ENCODE measurements at places on chromosomes 13 and 19. TPM values are rescaled to one million over a fixed set of nuclear protein-coding genes. Genes with fewer than 3 reads are reported as not detected.
A peak's percentile ranks its signal among the peaks of the same experiment; 100 is the strongest.

The CEACAM6 gene
- not detected for total RNA-seq

The ANKLE1 gene
- total RNA-seq: 0.25 TPM

The SHISA7 gene
- not detected for total RNA-seq

The IGFL3 gene
- total RNA-seq: not detected

GRCh38 chr13:63671296-63671695, 2255.6 kb upstream of the PCDH20 start:
- no peaks in the 10 kb centered on the region for H3K4me1 ChIP-seq
- H3K27ac ChIP-seq: no peak overlapping the region
- H3K4me3 ChIP-seq: no peak overlapping the region
- no peaks in the 10 kb centered on the region for H3K36me3 ChIP-seq

DNA sequence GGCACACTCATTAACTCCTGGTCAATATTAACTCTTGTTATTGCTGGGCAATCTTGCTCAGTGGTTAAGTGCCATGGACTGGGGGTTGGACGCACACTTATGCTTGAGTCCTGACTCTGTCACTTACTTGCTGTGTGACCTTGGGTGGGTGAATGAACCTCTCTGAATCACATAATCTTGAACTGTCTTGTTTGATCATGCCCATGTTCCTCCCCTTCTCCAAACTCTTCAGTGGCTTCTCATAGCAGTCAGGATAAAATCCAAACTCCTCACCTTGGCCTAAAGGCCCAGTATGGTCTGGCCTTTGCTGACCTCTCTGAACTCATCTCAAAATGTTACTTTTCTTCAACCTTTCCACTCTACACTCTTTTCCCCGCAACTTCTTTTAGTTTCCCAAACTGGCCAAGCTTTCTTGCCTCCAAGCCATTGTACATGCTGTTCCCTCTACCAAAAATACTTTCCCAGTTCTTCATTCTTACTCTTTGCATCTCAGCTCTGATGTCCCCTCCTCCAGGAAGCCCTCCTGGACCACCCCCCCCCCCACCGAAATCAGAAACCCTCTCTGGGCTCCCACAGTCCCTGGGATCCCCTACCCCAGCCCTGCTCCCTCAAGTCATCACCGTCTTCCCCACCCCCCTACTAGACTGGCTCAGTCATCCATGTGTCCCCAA, 2.4 kb downstream of the MYPOP start:
- DNase-seq: no peak
- no peak overlapping the region for H3K27ac ChIP-seq
- H3K4me1 ChIP-seq: peaks cover 9% of the 10 kb centered on the region
- no peaks in the 10 kb centered on the region for H3K27me3 ChIP-seq
- H3K4me3 ChIP-seq: no peak overlapping the region
- H3K36me3 ChIP-seq: peaks cover 47% of the 10 kb centered on the region

DNA sequence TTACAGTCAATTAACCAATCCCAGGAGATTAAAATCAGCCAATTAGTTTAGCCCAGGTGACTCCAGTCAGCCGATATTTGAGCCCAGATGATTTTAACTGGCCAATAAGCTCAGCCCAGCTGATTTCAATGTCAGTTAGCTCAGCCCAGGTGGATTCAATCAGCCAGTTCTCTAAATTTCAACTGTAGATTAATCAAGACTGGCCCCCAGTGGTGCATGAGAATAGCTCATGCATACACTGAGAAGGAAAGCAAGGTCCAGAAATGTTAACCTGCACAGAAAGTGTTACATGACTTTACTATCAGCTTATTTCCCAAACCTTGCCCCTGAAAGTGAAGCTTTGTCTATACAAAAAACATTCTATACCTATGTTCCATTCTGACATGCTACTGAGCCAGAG, 55.4 kb upstream of the ZNF724 start:
- H3K36me3 ChIP-seq: no peaks in the 10 kb centered on the region
- no peaks in the 10 kb centered on the region for H3K4me1 ChIP-seq

- H3K4me1 ChIP-seq: peaks cover 48% of the 10 kb centered on the region
- peak within 1 kb of the TSS; percentile 72 for H3K4me3 ChIP-seq
- DNase-seq: peak; percentile 98
- H3K27me3 ChIP-seq: no peaks in the 10 kb centered on the region
Observed at GRCh38 chr19:44954649-44955504, at the start of gene CLPTM1. Gene CLPTM1 (plus strand): TSS chr19:44955380. CDS start chr19:44955396, 16 bp downstream.

Measured in heart left ventricle (tissue), 16 donors.